ENCODE measurements at places on chromosomes 1 and 21. TPM values are rescaled to one million over a fixed set of nuclear protein-coding genes. Genes with fewer than 3 reads are reported as not detected.

The OSCP1 gene
- total RNA-seq: 0.65 TPM

The TP73 gene
- not detected for total RNA-seq

- DNase-seq: no peak
Observed at GRCh38 chr1:67723620-67724019, 38.6 kb downstream of the GADD45A start.

- no peak for DNase-seq
Observed at GRCh38 chr1:183593356-183593755, 3.1 kb upstream of the NCF2 start.

GRCh38 chr1:159152031-159152430 is 19.4 kb upstream of the CADM3 start:
- DNase-seq: no peak

DNA sequence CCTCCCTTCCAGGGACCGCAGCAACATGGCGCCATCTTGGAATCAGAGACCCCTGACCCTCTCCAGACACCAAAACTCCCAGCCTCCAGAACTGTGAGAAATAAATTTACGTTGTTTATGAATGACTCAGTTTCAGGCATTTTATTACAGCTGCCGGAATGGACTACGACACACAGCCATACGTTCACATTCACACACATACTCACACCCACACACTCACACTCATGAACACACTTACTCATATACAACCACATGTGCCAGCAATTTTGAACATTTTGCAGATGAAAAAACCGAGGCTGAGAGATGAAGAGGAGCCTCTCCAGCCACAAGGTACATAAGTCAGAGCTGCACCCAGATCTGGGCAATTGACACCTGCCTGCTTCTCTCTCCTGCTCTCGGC is 151.0 kb upstream of the RAB4A start:
- DNase-seq: no peak

DNA sequence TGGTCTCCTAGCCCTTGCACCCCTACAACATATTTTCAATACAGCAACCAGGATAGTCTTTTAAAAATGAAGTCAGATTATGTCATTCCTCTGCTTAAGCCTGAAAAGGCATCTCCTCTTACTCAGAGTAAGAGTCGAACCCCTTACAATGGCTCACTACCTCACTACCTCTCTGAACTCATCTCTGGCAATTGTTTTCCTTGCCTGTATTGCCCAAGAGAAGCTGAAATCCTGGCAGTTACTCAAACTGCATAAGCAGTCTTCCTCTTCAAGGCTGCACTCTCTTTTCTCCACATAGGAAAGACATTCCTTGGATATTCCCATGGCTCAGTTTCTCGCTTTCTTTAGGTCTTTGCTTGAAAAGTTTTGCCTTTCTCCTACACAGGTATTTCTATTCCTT is 22.7 kb downstream of the CLDN8 start:
- DNase-seq: no peak

Measured in naive thymus-derived CD4-positive, alpha-beta T cell (primary cell).